ENCODE measurements at places on chromosomes 12 and 14.

- no peak for DNase-seq
Measured at GRCh38 chr12:70615174-70615866, 21.9 kb downstream of the PTPRB start.

DNA sequence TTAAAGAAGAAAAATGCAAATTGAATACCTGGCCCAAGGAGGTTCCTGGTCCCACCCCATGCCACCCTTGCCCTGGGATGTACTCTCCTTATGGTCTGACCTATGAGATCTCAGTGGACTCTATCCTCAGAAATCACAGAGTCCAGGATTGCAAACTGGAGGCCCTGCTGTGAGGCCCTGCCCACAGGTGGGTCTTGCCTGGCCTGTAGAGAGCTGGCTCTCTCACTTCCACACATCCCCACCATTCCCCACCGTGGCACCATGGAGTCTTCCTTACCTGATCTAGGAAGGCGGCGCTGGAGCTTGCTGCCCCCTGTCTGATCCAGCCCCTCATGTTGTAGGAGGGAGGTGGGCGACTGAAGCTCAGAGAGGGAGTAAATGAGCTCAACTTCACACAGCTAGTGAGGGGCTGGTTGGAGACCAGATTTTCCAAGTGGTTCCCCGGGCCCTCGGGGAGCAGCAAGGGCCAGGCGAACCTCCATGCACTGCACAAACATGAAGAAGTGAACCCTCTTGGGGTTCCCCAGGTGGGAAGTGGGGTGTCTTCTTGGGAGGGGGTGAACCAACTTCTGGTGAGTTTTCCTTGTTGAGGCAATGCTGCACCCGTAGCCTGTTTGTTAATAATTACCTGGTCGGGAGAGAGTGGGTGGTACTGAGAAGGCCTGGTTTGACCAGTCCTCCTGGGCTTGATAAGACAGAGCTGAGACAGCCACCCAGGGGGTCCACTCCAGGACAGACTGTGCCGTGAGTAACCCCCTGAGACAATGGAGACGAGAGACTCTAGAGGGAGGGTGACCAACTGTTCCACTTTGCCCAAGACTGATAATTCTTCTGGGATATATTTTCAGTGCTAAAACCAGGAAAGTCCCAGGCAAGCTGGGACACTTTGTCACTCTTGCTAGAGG, at the start of gene SERPINA4:
TSS of gene SERPINA4 (plus strand) at position 692 of the 905 bp plus-strand sequence. CDS start 2,041 bp downstream, outside the sequence.
- DNase-seq, result no peak

DNA sequence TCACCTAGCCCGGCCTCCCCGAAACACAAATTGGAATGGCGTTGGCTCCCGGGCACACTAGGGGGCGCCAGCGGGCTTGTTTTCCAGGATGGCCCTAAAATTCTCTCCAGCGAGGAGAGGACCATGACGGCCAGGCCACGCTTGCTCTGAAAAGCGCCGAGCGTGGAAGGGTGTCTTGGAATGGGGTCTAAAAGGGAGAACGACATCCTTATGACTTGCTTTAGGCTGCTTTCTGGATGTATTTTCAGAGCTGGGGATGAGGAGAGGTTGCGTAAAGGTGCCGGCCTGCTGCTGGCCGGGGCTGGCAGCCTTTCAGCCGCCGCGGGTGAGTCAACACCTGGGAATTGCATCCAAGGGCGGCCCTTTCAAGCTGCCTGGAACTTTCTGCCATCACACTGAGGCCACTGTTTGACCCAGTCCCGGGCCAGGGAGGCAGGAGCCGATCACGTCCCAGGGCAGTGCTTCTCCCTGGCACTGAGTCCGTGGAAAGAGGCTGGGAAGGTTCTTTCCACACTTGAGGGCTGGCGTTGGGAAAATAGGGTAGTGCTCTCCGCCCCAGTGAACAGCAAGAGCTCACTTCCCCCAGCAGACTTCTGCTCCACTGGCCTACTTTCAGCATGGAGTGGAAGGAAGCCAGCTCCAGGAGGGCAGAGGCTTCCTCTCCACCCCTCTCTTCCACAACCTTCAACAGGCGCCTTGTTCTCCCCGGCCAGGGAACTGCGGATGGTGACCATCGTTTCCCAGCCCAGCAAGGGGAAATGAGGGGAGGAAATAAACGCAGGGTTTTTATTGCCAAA, 216.2 kb downstream of the TTC8 start:
- DNase-seq, result peak; percentile 70

GRCh38 chr12:52121824-52122539, 42.5 kb downstream of the SMIM41 start:
- no peak for DNase-seq

DNA sequence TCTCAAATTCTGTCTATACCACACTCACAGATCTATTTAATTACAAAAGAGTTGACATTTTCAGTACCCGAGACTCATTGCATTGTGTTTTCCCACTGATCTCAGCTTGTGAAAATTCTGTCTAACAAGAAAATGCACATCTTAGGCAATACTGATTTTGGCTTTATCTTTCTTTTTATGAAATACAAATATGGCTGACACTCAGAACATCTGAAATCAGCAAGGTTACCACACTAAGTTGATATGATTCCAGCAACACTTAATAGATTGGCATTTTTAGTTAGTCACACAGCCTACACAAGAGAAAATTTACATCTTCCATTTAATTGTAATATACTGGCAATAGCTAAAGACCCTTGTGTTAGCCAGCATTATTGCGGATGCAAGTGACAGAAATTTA, 40.3 kb downstream of the PEX5 start:
- DNase-seq, result no peak

DNA sequence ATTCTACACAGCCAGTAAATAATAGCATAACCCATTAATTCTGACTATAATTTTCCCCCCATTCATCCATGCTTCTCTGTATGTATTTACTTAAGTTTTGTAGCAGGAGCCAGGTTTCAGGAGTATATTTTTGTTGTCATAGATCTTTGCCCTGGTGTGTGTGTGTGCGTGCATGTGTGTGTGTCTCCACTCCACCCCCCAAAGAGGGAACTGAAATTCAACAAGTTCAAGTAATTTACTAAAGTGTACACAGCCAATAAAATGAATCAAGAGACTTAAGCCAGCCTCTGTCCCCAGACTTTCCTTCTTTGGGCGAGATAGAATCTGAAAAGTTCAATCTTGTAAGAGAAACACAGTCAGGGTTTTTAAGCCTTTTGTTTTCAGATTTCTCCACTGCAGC, 792.0 kb downstream of the MED13L start:
- DNase-seq, result no peak

DNA sequence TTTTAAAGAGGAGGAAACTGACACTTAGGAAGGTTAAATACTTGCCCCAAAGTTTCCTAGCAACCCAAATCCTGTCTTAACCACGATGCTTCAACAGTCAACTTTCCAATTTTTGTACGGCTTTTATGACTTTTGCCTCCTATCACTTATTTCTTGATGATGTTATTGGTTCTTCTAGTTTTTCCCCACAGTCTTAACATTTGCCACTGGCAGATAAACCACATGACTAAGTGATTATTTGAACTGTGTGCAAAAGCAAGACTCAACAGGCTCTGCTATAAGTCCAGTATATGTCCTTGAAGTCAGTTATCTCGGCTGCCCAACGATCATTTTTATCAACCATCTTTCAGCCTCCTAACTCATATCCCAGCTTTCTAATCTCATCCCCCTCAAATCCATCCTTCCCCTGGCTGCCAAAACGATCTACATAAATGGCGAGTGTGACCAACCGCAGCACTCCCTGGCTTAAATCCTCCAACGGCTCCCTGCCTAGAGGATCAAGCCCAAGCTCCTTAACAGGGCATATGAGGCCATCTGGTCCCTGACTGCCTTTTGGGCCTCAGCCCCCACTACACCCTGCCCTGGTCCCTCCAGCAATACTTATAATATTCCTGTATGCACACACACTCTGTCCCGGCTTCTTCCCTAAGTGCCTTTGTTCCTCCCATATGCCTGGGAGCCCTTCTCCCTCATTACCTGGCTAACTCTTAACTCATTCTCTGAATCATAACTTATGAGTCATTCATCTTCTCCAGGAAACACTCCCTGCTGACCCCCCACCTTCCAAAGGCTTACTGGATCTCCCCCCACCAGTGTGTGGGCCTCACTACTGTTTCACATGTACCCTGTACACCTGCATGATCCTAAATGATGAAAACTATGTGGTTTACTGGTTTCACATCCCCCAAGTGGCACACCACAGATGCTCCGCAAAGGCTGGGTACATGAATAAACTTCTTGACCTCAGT, 8.8 kb downstream of the VPS37B start:
- no peak for DNase-seq

- DNase-seq, result no peak
Measured at GRCh38 chr12:96687719-96688118, 198.3 kb downstream of the CFAP54 start.

DNA sequence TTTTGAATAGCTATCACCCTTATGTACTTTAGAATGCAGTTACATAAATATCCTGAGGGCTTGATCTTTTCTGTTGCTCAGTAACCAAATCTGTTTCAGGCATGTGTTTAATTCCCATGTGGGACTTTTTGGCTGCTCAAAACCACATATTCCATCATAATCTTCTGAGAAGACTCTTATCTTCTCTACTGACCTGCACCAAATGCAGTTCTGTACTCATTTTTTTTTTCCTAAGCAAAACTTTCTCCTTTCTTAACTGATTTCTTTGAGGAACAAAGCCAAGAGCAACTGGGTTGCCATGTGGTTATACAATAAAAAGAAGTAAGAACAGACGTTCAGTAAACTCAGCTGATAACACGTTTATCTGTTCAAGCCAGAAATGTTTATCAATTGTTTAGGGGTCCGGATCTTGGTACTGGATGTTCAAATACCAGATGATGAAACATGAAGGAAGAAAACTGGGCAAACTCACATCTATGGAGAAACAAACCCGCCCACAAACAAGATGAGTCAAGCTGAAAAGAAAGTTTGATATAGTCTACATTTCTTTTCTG, 50.1 kb downstream of the TMEM132C start:
- DNase-seq, result no peak

- no peak for DNase-seq
Measured at GRCh38 chr12:107605293-107605692, 80.3 kb upstream of the PWP1 start.
